ENCODE measurements at places on chromosomes 7 and 10. TPM values are rescaled to one million over a fixed set of nuclear protein-coding genes. Genes with fewer than 3 reads are reported as not detected.

The HOXA6 gene
- 1.6 TPM for total RNA-seq

The TMEM196 gene
- total RNA-seq: not detected

The CBX3 gene
- 218 TPM for total RNA-seq

The CAMK1D gene
- total RNA-seq: 7.8 TPM

The ASZ1 gene
- not detected for total RNA-seq

The MORN4 gene
- total RNA-seq: 6.5 TPM

The SORCS3 gene
- not detected for total RNA-seq

The KAZALD1 gene
- 2.9 TPM for total RNA-seq

The HPSE2 gene
- total RNA-seq: not detected

The CYP2C19 gene
- not detected for total RNA-seq

The PDE6C gene
- total RNA-seq: not detected

The CROT gene
- total RNA-seq: 6.5 TPM

The OPN1SW gene
- total RNA-seq: not detected

The TFR2 gene
- 2.2 TPM for total RNA-seq

The LLCFC1 gene
- not detected for total RNA-seq

The PRSS37 gene
- total RNA-seq: not detected

The LIPK gene
- total RNA-seq: not detected

The ZNF777 gene
- total RNA-seq: 20.2 TPM

The WNT8B gene
- total RNA-seq: not detected

The TUBAL3 gene
- total RNA-seq: 0.21 TPM

The SLC26A3 gene
- not detected for total RNA-seq

The AUTS2 gene
- 3.0 TPM for total RNA-seq

The HMX3 gene
- total RNA-seq: not detected

The PRKG1 gene
- total RNA-seq: 0.01 TPM

The PSMG3 gene
- 70.7 TPM for total RNA-seq

The CLCN1 gene
- total RNA-seq: not detected

The CACNB2 gene
- not detected for total RNA-seq

The ALOX5 gene
- total RNA-seq: 0.29 TPM

The DNAJB6 gene
- 96.0 TPM for total RNA-seq

The DUS4L gene
- 11.1 TPM for total RNA-seq

The PNLIPRP2 gene
- not detected for total RNA-seq

The PILRA gene
- total RNA-seq: 5.2 TPM

The ADD3 gene
- 3.1 TPM for total RNA-seq

The SBDS gene
- 108 TPM for total RNA-seq

The RNF148 gene
- total RNA-seq: not detected

The PNLIPRP1 gene
- total RNA-seq: not detected

The AGBL3 gene
- total RNA-seq: 0.92 TPM

The CPA4 gene
- 8.4 TPM for total RNA-seq

The DNAJC30 gene
- total RNA-seq: 7.5 TPM

The NUTM2B gene
- total RNA-seq: 0.36 TPM

The C10orf105 gene
- total RNA-seq: not detected

The PAXIP1 gene
- 13.8 TPM for total RNA-seq

The NPC1L1 gene
- 0.06 TPM for total RNA-seq

The CTAGE15 gene
- total RNA-seq: not detected

The A1CF gene
- total RNA-seq: 0.05 TPM

The STEAP4 gene
- total RNA-seq: not detected

The CADPS2 gene
- 0.05 TPM for total RNA-seq
